T-cell (primary cell): ENCODE measurements at places on chromosomes 1 and 21.

- no peak for DNase-seq
These were observed 31.0 kb downstream of the UBE2T start for GRCh38 chr1:202310746-202311145.

DNA sequence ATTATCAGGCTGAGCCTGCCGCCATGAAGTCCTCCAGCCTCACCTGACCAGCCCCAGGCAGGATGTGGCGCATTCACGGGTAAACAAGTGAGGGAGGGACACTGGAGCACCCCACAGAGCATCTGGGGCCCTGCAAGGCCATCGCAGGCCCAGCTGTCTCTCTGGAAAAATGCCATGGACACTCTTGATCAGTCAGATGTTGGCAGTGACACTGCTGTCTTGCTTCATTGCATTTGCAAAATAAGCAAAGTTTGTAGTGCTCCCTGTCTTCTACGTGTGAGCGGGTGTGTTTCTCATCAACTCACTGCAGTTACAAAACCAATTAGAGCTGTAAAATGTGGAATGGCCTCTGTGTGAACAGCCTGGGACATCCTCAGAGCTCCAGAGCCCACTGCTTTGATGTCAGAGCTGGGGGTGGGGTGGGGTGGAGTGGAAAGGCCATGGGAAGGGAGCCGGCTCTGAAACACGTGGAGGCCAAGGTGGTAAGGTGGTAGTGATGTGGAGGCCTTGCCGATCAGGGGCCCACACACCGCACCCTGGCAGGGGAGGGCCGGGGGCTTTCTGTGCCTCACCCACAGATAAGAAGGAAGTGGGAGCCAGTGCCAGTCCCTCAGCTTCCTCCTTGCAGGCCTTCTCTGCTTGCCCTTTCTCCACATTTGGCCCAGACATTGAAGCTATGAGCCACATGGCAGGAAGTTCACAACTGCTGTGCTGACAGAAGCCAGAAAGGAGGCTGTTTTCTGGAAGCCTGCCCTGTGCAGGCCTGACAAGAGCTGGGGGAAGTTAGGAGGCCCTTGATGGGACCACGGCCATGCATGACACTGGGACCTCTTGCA, 254.9 kb downstream of the RHOU start:
- no peak for DNase-seq

DNA sequence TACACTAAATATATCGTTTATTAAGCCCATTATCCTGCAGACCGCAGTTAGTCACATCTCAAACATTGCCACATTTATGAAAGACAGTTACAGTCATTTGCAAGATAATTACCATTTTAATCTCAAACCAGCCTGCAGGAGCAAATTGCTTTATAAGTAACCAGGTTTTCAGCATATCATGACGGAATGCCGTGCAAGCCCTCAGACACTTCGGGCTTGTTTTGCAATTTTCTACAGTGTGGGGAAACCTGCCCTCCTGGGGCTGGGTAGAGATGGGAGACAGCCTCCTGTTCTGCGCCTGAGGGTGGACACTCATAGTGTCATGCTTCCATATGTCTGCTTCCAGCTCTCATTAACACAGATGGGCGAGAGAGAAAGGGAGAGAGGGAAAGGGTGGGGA, 563.9 kb downstream of the NPHP4 start:
- no peak for DNase-seq

- no peak for DNase-seq
These were observed 60.1 kb downstream of the HNRNPR start for GRCh38 chr1:23283667-23284602.

DNA sequence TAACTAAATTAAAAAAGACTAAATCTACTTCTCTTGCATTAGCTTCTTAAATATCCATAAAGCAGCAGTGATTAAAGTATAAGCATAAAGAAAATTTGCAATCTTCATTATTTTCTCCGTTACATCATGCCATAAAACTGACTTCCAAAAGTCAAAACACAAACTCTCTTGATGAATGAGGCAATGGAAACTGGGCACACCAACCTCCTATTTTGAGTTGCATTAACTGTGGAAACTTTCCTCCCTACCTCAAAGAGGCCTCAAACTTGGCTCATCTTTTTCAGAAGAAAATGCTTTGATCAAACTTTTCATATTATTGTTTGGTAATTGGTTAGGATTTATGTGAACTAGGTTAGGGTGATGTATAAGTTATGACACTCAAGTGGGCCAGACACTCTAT, 4.1 kb upstream of the BTG3 start:
- no peak for DNase-seq

DNA sequence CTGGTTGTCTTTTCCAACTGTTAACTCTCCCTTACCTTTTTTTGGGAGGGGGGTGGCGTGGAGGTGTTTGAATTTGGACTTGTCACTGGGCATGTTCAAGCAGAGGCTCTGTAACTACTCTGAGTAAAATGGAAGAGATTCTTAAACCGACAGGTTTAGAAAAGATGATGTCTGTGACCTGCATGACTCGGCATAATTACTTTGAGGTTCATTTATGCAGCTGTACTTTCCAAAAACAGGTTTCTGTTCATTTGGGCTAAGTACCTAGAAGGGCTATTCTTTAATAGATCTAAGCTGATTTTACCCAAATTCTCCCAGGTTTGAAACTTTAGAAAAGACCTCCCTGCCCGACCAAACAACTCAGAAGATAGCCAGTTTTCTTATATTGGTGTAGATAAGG, 80.3 kb downstream of the SLC35A3 start:
- DNase-seq, result no peak
